ENCODE measurements at places on chromosomes 4 and X.
A peak's percentile ranks its signal among the peaks of the same experiment; 100 is the strongest.

GRCh38 chrX:50035126-50035525 is 112.7 kb downstream of the CLCN5 start:
- DNase-seq, result no peak

DNA sequence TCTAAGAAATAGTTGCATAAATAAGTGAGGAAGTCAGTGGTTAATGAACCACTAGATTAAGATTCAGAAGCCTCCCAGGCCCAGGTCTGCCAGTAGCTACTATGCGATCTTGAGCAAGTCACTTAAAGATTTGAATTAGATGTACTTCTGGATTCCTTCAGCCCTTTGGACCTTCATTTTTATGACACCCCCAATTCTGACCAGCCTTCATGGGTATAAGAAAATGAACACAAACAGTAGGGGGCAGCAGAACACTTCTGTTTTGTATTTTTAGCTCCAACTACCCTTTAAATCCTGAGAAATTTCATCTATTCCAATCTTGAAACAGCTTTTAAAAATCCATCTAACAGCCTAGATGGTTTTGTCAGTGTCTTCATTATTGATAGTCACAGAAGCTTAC is 19.0 kb downstream of the TMEM47 start:
- DNase-seq, result no peak

GRCh38 chr4:109713500-109713899 is 10.3 kb upstream of the CASP6 start:
- no peak for DNase-seq

DNA sequence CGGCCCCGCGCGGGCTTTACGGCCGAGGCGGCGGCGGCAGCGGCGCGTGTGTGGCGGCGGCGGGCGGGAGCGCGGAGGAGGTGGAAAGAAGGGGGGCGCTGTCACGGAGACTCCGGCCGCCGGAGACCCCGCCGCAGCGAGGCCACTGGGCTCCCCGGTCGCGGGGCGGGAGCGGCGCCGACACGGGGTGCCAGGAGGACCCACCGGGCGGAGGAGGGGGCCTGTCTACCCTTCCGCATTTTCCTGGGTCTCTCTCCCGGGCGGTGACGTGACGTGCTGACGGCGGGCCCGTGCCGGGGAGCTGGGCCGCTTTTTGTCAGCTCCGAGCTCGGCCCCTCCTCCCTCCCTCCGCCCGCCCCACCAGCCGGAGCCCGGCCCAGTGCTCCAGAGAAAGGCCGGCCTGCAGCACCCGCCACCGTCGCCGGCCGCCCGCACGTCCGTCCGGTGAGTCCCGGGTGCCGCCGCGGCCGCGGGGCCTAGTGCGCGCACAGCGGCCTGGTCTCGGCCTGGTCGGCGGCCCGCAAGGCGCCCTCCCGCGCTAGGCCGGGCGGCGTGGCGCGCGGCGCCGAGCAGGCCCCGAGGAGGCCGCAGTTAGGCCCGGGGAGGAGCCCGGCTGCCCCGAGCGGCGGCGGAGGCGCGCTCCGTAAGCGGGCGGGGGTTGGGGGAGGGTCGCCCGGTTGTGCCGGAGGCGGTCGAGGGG is at the start of gene ZFX:
Gene ZFX (plus strand): TSS at position 379 of the 700 bp plus-strand sequence. CDS start 23,014 bp downstream, outside the sequence.
- DNase-seq, result no peak

DNA sequence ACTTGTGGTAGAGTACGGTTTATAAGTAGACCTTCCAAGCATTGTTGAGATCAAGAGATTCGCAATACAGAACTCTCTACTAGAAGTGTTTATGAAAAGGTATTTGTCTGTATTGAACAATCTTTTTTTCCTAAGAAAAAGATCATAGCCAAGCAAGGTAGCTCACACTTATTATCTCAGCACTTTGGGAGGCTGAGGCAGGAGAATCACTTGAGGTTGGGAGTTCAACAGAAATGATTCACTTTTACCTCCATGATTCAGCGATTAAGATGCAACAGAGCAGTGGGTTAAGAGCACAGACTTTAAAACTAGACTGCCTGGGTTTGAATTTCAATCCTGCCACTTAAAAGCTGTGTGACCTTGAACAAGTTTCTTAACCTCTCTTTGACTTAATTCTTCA is 74.3 kb downstream of the TMEM156 start:
- no peak for DNase-seq

DNA sequence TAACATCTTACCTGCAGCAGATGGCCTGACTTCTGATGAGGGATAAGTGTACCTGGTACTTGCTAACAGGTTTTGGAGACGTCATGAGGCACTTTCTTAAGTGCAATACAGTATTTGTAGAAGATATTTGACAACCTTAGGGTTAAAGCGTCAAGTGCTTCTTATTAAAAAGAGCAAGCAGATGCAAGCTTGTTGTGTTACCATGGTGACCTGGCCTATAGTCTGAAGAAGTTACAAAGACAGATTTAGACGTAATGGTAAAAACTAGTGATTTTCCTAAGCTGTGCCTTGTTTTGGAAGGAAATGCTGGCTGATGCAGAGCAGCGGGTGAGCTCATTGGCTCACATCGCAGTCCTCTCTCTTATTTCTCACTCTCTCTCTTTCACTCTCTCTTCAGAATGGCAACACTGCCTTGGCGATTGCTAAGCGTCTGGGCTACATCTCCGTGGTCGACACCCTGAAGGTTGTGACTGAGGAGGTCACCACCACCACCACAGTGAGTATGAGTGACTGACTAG is 243.6 kb downstream of the ANK2 start:
- no peak for DNase-seq

DNA sequence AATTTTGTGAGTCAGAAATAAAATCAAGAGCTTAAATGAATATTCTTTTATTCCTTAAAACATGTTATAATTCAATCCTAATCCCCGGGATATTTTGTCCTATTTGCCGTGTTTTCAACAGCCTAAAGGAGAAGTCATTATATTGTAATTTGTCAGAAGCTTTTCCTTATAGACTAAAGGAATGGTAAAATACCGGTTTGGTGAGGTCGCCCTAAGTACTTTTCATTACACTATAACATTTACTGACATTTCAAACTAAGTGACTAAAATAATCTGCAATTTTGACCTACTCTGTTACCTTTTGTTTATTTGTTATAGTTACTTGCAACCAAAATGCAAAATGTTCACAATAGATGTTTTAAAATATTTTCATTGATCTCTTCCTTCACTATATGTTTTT is 8.8 kb downstream of the DCLK2 start:
- DNase-seq, result no peak

DNA sequence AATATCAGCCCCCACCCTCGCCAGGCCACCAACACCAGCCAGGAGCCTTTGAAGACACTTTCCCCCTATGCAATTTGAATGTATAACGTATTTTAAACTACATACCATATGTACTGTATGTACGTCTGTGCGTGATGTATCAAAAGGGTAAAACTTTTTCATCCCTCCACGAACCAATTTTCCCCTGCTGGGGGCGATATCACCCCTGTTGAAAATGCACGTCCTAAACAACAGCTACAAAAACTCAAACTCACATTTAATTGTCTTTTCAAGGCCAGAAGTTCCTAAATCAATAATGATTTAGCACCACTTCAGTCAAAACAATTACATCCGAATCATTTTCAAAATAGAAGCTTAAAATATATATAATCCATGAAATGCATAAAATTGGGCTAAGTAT is 1.4 kb downstream of the VEGFD start:
- DNase-seq, result no peak

DNA sequence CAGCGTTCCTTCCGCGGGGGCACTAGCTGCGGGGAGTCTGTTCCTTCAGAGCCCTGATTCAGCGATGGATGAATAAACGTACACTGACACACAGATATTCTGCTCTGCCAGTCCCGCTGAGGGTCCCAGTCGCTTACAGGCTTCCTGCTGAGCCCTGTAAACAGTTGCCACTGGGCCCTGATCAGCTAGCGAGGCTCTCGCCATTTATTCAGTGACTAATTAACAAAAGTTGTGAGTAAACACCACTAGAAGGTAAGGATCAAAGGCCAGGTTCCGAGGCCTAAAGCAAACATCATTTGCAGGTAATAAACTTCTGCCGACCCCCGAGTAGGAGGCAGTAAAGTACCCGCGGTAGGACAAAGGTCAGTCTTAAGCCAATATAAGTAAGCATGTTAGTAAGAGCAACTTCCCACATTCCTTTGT is 442.6 kb upstream of the GALNT7 start:
- DNase-seq, result no peak

GRCh38 chr4:87985097-87985886 is 9.8 kb downstream of the SPP1 start:
- no peak for DNase-seq

DNA sequence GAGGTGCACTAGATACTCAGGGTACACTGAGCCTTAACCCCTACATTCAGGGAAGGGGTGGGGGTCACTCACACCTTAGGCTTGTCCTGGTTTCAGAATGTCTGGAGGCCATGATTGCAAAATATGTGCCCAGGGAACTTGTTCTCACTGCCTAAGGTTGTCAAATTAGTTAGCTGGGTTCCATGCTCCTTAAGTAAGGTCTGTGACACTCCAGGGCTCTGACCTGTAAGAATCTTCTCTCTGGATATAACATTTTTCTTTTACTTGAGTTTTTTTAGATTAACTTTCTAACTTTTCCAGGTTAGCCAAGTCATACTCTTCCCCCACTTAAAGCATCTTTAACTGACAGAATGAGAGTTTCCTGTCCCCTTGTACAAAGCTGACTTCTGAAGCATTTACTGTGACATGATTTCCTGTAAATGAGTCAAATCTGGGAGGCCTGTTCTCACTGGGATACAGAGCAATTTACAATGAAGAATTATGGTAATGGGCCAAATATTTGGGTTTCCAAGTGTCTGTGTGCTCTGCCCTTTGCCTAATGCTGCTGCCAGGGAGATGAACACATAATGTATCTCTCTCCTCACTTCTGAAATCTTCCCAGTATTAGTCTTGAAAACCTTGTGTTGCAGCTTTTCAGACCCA is 101.7 kb downstream of the GATB start:
- no peak for DNase-seq

DNA sequence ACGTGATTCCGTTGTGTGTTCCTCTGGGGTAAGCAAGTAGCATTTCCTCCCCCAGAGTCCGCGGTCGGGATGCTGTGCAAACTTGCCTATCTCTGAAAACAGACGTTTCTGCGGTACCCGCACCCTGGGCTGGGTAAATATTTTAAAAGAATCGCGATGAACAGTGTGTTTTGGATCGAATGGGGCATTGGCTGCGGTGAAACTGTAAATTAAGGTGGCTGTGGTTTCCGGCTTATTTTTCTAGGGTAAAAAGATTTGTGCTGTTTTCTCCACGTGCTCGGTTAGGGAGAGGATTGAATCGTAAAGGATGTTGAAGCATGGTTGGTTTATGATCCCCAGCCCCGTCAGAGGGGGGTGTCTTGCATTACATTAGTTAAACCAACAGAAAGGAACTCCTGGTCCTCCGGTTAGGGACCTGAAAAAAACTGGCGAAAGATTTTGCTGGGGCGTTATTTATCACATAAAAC is 1.2 kb downstream of the HHIP start:
- DNase-seq, result no peak

- no peak for DNase-seq
Measured at GRCh38 chrX:102338162-102338561, 91.2 kb downstream of the NXF2 start.

DNA sequence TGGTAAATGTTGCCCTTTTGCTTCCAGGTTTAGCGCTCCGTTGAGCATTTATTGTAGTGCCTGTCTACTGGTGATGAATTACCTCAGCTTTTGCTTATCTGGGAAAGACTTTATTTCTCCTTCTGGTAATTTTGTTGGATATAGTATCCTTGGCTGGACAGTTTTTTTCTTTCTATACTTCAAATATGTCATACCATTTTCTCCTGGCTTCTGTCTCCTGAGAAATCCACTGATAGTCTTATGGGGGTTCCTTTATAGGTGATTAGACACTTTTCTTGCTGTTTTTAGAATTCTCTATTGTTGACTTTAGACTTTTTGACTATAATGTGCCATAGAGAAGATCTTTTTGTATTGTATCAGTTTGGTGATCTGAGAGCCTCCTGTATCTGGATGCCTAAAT is 73.5 kb downstream of the ARFIP1 start:
- no peak for DNase-seq

- no peak for DNase-seq
Measured at GRCh38 chrX:41946235-41946634, 22.9 kb upstream of the CASK start.

GRCh38 chr4:67394879-67395278 is 150.4 kb downstream of the CENPC start:
- no peak for DNase-seq

GRCh38 chrX:69615779-69616456 is at the start of gene EDA:
Gene EDA, plus strand, starts transcription at chrX:69616113.
- DNase-seq, result peak; percentile 6

- no peak for DNase-seq
Measured at GRCh38 chr4:8605289-8605688, 12.7 kb downstream of the CPZ start.

- DNase-seq, result no peak
Measured at GRCh38 chr4:38131371-38132091, 171.3 kb downstream of the PTTG2 start.
